NCI-H774 (cell line): ENCODE measurements at places on chromosomes 2 and 18.

DNA sequence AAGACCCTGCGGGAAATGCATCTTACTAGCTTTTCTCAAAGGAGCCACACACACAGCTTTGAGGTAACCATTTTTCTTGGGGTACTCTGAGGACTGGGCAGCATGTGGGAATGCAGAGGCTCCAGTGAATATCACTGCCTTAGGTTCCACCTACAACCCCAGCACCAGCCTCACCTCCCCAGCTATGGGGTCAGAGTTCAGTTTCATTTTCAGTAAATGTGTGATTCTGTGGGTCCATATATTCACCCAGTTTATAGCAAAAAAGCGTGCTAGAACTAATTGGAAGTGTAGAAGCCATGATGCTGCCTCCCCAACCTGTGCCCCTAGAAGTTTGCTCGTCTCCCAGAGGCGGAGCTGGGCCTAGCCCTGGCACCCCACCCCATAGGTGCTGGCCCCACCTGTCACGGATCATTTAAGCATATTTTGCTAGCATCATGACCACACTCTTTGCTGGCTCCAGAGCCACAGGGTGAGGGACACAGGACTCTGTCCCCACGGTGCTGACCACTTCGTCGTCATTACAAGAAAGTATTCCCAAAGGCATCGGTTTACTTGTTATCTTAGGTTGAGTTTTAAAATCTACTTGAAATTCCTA, 57.7 kb downstream of the SH3RF3 start:
- no peak for DNase-seq

DNA sequence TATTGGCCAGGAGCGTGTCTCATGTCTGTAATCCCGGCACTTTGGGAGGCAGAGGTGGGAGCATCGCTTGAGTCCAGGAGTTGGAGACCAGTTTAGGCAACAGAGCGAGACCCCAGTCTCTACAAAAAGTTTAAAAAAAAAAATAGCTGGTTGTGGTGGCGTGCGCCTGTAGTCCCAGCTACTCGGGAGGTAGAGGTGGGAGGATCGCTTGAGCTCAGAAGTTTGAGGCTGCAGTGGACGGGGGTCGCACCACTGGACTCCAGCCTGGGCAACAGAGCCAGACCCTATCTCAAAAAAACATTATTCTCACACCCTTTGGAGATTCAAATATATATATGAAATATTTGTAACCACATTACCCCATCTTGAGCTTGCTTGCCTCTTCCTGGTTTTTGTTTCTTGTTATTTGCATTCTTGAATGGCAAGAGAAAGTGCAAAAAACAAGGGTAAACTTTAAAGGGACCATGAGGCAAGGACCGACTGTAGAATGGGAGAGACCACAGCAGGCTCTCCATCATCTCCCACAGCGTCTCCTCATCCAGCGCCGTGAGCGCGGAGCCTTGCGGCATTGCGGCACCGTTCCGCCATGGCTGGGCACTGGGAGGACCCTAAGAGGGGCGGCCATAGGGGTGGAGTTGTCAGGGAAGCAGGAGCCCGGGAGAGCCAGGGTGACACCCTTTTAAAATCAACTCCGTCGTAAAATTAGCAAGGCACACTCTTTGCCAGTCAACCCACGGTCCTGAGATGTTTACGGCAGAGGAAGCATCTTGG, 1.4 kb downstream of the ELP2 start:
- DNase-seq, result no peak

GRCh38 chr2:215442401-215442787, 6.5 kb upstream of the FN1 start:
- no peak for DNase-seq

DNA sequence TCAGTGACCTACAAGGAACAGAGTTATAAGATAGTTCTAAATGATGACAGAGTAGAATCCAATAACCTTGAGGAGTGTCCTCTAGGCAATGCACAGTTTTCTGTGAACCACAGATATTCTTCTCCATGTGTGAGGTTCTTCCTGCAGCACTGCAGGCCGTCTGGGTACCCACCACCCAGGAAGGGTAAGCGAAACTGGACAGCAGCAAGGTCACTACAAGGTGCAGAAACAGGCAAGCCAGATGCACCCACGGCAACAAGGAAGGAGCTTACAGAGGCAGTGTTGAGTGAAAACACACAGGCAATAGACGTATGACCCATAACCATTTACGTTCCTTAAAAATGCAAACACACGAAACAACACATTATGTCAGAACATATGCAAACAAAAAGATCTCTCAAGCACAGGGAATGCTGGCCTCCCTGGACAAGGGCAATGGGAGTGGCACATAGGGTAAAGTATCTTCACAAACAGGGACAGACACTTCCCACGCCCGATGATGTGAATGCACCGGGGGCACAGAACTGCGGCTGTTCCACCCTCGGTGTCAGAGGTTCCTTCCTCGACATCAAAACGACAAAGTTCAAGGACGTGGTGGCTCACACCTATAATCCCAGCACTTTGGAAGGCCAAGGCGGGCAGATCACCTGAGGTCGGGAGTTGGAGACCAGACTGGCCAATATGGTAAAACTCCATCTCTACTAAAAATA, 84.1 kb downstream of the NDUFA10 start:
- DNase-seq, result no peak

DNA sequence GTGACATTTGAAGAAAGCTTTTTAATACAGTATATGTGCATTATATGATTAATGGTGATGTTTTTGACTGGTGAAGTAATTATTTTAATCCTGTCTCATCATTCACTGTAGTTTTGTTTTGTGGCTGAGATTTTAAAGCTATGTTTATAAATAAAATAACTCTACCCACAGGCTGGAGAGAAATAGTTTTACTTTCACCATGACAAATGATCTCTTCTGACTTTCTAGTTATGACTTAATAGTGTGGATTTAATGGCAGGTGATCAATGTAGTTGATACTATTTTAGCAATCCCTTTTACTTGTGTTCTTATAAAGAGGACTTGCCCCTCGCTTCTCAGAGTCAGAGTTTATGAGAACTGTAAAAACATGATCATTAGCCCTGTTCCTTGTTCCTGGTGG, 289.5 kb upstream of the SIX3 start:
- DNase-seq, result no peak
